Spinal cord (tissue), 10 donors: ENCODE measurements at places on chromosomes 6 and 20. TPM values are rescaled to one million over a fixed set of nuclear protein-coding genes. Genes with fewer than 3 reads are reported as not detected.

Gene C20orf144
- polyA plus RNA-seq: 0.33 TPM

Gene TTBK1
- polyA plus RNA-seq: 26.3 TPM

Gene OR2W1
- not detected for polyA plus RNA-seq

Gene KIAA1755
- 20.8 TPM for polyA plus RNA-seq

Gene EYS
- 0.53 TPM for polyA plus RNA-seq

Gene PRL
- polyA plus RNA-seq: 0.87 TPM

Gene BTN1A1
- polyA plus RNA-seq: 0.11 TPM

Gene SRMS
- 0.22 TPM for polyA plus RNA-seq

Gene CFAP61
- 9.3 TPM for polyA plus RNA-seq

Gene IL20RA
- 1.1 TPM for polyA plus RNA-seq

Gene TPD52L1
- polyA plus RNA-seq: 16.5 TPM

Gene WFDC12
- not detected for polyA plus RNA-seq

Gene NOL4L
- polyA plus RNA-seq: 65.8 TPM

Gene OR2J1
- polyA plus RNA-seq: not detected

Gene AIF1
- 42.5 TPM for polyA plus RNA-seq

Gene COL21A1
- 19.0 TPM for polyA plus RNA-seq

Gene ANKRD6
- polyA plus RNA-seq: 57.2 TPM

Gene PTCHD4
- polyA plus RNA-seq: 1.0 TPM

Gene BRD2
- polyA plus RNA-seq: 285 TPM

Gene XPO5
- polyA plus RNA-seq: 46.2 TPM

Gene ACSS2
- polyA plus RNA-seq: 38.2 TPM

Gene RNF39
- polyA plus RNA-seq: 2.2 TPM

Gene ZNF76
- 46.9 TPM for polyA plus RNA-seq

Gene CRISP3
- not detected for polyA plus RNA-seq

Gene VNN1
- polyA plus RNA-seq: 0.09 TPM

Gene FLRT3
- 27.6 TPM for polyA plus RNA-seq

Gene HLA-DPA1
- polyA plus RNA-seq: 13.7 TPM

Gene AMD1
- polyA plus RNA-seq: 67.4 TPM

Gene MYL9
- 40.7 TPM for polyA plus RNA-seq

Gene HLA-DQA2
- polyA plus RNA-seq: 0.43 TPM

Gene BAG2
- 4.2 TPM for polyA plus RNA-seq

Gene BACH2
- 13.0 TPM for polyA plus RNA-seq

Gene BTBD3
- 99.2 TPM for polyA plus RNA-seq

Gene EPPIN
- polyA plus RNA-seq: 0.41 TPM

Gene PHACTR3
- polyA plus RNA-seq: 77.2 TPM

Gene LY6G5C
- polyA plus RNA-seq: 13.1 TPM

Gene FAM184A
- 36.4 TPM for polyA plus RNA-seq

Gene ADGRB3
- polyA plus RNA-seq: 55.3 TPM

Gene TRIM40
- polyA plus RNA-seq: 0.19 TPM

Gene CLPSL1
- polyA plus RNA-seq: not detected

Gene FAM210B
- polyA plus RNA-seq: 23.6 TPM

Gene IFNGR1
- 82.8 TPM for polyA plus RNA-seq

Gene RIPK1
- polyA plus RNA-seq: 18.6 TPM

Gene TULP4
- 30.9 TPM for polyA plus RNA-seq
